ENCODE measurements at places on chromosomes 3 and 15.

DNA sequence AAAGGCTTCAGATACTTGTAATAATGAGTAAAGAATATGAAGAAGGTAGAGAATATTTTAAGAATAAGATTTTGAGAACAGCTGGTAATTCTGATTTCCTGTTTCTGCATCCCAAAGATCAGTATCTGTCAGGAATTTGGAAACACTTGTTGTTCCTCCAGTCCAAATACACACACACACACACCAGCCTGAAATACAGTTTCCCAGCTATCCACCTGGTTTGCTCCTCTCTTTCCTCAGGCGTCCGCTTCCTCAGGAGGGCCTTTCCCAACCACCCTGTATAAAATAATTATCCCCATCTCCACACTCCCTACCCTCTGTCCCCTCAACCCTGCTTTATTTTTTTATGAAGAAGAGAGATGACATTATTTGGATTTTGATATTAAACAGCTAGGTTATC lies 2.0 kb upstream of the FSIP1 start:
- no peak for DNase-seq

- DNase-seq: no peak
Measured at GRCh38 chr3:169365993-169366915, 297.3 kb downstream of the MECOM start.

DNA sequence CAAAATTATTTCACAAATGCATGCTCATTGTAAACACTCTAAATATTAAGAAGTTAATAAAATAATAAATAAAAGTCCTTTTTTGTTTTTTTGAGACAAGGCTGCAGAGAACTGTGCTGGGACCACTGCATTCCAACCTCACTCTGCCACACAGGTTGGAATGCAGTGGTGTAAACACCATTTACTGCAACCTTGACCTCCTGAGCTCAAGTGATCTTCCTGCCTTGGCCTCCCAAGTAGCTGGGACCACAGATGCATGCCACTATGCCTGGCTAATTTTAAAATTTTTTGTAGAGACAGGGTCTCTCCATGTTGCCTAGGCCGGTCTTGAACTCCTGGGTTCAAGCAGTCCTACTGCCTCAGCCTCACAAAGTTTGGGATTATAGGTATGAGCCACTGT lies 578.4 kb downstream of the ZIC1 start:
- no peak for DNase-seq

GRCh38 chr3:40637906-40638305 lies 113.1 kb downstream of the ZNF621 start:
- DNase-seq: no peak

DNA sequence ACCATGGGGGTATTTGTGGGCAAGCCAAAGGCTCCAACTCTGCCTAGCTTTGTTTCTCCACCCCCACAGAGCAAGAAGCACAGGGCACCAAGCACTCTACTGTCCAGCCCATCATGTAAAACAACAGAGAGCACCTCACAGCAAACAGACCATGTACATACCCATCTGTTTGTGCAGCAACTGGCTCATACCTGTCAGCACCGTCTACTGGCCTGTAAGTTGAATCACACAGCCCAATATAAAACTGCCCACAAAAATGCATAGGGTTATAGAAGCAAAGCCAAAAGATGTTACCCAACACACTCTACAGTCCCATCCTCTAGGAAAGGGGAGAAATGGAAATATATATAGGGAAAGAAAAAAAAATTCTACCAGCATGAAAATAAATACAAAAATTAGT lies 139.7 kb upstream of the CPNE4 start:
- no peak for DNase-seq

- no peak for DNase-seq
Measured at GRCh38 chr3:133563186-133563591, 10.3 kb upstream of the CDV3 start.

DNA sequence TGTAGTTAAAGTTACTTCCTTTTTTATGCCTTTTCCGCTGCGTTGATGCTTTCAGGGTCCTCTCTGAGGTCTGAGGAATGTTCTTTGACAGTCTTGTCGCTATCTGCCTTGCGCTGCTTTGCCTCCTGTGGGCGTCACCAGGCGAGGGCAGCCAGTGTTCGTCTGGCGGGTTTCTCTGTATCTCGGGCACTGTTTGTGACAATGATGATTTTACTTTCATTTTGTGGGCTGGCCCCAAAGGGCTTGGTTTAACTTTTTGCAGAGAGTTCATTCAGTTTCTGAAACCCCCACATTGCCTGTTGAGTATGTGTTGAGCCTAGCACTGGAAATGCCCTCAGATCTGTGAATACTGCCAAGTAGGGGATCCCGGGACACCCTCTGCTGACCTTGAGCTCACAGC lies 24.6 kb upstream of the SACM1L start:
- DNase-seq: no peak

GRCh38 chr3:122198966-122199365 lies 15.5 kb downstream of the CASR start:
- no peak for DNase-seq

DNA sequence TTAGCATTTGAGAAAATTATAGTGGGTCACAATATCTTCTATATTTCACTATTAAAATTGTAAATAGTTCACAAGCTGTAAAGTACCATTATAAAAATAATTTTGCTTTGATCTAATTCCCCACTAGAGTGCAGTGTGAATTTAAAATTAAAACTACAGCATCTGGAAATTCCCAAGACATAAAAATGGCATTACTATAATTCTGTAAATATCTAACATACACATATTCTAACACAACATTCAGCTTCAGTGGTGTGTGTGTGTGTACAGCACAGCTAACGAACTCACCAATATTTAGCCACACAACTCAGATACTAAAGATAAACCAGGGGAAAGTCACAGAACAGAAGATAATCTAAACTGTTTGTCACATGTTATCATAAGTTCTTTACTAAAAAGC lies 424.9 kb upstream of the ZNF385D start:
- no peak for DNase-seq

- DNase-seq: no peak
Measured at GRCh38 chr15:66462627-66463026, 34.9 kb downstream of the SNAPC5 start.

DNA sequence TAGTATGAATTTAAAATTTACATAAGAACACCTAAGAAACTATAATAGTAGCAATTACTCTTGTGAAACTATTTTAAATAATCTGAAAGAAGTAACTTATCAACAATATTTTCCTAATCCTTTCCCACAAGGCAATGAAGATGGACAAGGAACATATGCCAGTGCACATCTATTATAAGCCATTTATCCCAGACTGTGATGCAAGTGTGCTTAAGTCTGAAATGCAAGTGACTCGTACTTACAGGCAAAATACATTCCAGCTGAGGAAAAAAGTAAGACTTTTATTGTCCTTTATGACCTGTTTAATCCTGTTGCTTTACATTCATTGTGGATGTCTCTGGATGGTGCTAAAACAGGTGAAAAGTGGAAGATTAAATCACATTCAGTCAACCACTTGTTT lies 709.4 kb downstream of the ZNF385D start:
- DNase-seq: no peak

GRCh38 chr3:177498037-177498857 lies 301.0 kb upstream of the TBL1XR1 start:
- no peak for DNase-seq

DNA sequence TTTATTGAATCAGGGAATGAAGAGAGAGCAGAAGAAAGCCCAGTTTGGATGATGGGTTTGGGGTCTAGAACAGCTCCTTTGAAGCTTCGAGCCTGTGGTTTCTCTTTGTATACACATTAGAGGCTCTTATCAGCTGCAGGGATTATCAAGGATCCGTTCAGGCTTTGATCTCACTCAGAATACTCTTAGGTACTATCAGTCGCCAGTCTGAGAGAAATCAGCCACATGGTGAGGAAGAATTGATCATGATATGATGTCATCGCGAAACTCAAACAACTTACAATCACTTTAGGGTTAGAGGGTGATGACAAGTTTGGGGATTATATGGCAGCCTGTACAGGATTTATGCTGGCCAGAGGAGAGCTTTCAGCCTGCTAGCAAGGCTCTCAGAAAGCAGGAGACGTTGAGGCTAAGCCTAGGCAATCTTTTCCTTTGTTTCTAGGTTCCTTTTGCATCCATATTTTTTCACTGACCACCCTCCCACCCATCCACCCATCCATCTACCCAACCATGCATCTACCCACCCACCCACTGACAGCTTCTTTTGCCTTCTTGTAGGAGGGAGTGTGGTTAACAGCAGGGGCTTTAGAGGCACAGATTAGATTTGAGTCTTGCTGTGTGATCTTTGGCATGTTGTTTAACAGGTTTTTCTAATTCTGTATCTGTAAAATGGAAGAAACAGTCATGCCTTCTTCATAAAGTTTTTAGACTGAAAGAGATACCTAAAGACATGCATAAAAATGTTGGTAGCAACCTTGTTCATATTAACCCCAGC lies 330.4 kb upstream of the LRRFIP2 start:
- no peak for DNase-seq

DNA sequence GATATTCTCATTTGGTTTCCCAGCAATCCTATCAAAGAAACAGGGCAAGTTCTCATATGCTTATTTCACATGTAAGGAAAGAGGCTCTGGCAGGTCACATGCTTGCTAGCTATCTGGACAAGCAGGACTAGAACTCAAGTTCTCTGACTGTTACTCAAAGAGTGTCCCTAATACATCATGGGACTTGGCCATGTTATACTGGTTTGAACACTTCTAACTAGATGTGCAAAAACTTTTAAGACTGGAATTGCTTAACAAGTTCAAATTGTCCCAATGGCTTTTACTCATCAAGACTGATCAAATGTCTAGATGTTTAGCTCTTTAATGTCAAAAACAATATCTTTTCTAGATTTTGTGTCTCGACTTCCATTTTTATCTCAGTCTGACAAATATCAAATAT lies 6.8 kb downstream of the GATM start:
- DNase-seq: no peak

- DNase-seq: no peak
Measured at GRCh38 chr3:99049164-99049563, 147.7 kb upstream of the DCBLD2 start.

DNA sequence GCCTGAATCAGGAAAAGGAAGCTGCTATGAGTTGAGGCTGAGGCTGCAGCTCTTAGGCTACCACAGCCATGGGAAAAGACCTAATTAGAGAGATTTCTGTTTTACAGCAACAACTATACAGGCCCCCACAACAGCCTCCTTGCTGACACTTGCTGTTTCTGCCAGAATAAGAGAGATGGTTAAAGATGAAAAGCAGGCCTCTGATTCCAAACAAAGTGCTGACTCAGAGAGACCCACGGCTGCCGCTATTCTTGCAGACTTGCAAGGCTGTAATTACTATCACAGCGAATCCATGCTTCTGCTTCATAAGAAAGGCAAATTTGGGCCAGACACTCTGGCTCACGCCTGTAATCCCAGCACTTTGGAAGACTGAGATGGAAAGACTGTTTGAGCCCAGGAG lies 41.8 kb downstream of the MCF2L2 start:
- no peak for DNase-seq

GRCh38 chr15:38377636-38378035 lies 76.3 kb upstream of the FAM98B start:
- DNase-seq: no peak

- DNase-seq: no peak
Measured at GRCh38 chr15:25960273-25960672, 97.1 kb upstream of the ATP10A start.

DNA sequence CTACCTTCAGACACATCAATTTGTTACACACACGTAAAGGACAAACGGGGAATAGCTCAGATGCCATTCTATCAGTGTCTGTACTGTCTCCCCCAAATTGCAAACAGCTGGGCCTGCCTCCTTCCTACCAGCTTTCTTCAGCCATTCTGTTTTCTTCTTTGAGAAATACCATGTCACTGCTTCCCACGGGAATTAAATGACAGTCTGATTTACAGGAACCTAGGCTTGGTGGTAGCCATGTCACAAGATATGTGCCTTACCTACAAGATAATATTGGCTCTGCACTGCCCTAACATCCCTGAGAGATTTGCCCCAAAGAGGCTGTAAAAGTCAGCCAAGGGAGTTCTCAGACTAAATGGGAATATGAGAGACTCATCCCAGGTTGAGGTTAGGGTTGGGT lies 308.3 kb downstream of the LRTM1 start:
- DNase-seq: no peak

GRCh38 chr3:192902549-192902948 lies 15.1 kb downstream of the MB21D2 start:
- DNase-seq: no peak

GRCh38 chr3:196063456-196063855 lies 18.4 kb downstream of the TFRC start:
- DNase-seq: no peak

DNA sequence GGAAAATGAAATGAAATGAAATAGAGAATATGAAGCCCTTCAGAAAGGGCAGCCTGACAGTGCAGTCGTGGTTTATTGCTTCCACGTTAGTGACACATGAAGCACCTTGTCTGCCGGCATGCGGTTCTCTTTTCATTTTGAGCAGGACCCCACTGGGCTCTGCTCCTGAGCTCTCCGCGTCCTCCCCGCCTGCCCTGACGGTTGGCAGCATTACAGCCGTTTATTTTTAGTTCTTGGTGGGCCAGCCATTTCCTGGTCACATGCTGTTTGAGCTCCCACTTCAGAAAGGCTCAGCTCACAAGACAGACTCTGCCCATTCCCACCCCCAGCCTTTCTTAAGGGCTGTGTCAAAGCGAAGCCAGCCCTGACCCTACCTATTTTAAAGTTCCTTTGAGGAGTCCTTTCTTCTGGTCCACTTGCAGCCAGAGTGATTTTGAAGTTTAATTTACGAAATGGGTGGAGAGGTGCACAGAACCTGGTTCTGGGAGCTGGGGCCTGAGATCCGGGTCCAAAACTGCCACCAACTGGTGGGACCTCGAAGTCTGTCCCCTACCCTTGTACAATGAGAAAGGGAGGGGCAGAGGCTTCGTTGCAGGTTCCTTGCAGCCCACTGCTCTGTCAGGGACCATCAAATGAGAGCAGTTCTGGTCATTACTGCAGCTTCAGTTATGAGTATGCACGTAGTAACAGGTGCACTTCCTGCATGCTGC lies 60.1 kb downstream of the MGLL start:
- no peak for DNase-seq

DNA sequence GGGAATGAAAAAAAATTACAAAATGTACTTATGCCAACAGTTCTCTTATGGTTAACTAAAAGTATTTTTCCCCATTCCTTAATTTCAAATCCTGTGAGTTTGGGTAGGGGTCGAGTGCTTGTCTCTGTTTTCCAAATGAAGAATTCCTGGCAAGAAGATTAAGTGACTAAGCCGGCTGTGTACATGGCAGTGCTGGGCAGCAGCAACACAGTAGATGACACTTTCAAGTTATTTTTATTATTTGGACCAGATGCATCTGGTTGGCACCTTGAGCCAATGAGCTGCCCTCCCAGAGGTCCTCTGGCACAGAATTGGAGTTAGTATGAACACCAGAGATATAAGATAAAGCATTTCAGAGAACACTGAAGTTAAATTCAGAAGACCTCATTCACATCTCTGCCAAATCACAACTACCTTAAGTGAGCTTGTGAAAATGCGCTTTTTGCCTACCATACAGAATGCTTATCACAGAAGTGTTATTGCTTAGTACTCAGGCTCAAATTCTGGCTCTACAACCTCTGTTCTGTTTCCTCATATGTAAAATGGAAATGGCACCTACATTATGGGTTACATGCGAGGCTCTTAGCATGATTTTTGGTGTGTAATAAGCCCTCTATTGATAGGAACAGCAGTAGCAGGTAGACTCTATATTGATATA lies 256.9 kb downstream of the UBE2E2 start:
- DNase-seq: no peak
